NCI-H446 (cell line): ENCODE measurements at places on chromosomes 2 and 18.

GRCh38 chr2:11213090-11213638 lies 57.9 kb downstream of the SLC66A3 start:
- no peak for DNase-seq

- DNase-seq = no peak
Observed at GRCh38 chr2:163687217-163687616, 48.6 kb downstream of the FIGN start.

GRCh38 chr18:5601188-5601624 lies 57.4 kb upstream of the EPB41L3 start:
- DNase-seq = no peak

GRCh38 chr2:237290261-237290660 lies 123.7 kb downstream of the COL6A3 start:
- DNase-seq = no peak

GRCh38 chr2:74739129-74739528 lies 85.1 kb downstream of the SEMA4F start:
- DNase-seq = no peak

DNA sequence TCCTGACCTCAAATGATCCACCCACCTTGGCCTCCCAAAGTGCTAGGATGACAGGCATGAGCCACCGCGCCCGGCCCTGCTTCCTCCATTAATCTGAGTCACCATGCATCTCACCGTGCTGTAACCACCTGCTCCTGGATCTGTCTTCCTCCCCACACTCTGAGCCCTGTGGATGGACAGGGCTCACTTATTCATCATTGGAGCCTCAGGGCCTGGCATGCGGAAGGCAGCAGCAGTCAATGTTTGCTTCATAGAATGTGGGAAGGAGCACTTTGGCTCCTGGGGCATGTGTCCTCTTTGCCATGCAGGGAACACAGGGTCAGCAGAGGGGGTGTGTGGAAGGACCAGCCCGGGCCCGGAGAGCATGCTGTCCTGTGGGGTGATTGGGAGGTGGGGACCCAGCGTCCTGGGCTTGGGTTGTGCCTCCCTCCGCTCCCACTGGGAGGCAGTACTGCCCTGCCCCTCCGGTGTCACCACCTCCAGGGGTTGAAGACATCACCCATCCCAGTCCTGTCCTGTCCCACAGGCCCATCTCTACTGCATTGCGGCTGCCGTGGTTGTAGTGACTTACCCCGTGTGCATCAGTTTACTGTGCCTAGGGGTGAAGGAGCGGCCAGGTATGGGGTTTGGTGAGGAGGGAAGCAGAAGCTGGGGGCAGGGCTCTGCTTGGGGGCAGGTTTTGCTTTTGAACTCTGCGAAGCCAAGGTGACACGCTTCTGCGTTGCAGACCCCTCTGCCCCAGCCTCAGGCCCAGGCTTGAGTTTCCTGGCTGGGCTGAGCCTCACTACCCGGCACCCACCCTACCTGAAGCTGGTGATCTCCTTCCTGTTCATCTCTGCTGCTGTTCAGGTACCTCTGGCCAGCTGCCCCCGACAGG lies 11.5 kb downstream of the MFSD2B start:
- no peak for DNase-seq

DNA sequence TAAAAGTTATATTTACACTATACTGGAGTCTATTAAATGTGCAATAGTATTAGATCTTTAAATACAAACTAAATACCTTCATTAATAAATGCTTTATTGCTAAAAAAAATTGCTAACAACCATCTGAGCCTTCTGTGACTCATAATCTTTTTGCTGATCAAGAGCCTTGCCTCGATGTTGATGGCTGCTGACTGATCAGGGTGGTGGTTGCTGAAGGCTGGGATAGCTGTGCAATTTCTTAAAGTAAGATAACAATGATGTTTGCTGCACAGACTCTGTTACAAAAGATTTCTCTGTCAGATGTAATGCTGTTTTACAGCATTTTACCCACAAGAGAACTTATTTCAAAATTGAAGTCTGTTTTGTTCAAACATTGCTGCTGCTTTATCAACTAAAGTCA lies 421.4 kb upstream of the CYRIA start:
- DNase-seq = no peak

GRCh38 chr2:236691799-236692167 lies 122.2 kb downstream of the ACKR3 start:
- no peak for DNase-seq

- DNase-seq = peak; percentile 59
Observed at GRCh38 chr2:63023444-63023843, 27.2 kb upstream of the OTX1 start.

- DNase-seq = no peak
Observed at GRCh38 chr2:130754811-130755210, 529 bp upstream of the AMER3 start.

DNA sequence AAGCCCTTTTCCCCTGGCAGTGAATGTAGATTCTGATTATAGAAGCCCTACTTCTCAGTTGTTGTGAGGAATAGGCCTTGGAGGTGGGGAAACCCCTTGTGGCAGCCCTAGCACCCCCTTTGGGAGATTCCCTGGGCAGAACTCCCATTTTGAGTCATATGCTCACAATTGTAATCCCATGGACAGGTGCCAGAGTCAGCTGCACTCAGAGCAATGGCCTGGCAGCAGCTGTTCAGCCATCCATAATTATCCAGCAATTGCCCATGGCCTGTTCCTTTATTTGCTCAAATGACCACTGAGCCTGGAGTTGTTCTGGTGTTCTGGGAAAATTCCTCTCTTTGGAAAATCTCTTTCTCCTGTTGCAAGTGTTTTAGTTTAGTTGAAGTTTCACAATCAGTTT lies 71.7 kb downstream of the PTRHD1 start:
- peak; percentile 86 for DNase-seq

DNA sequence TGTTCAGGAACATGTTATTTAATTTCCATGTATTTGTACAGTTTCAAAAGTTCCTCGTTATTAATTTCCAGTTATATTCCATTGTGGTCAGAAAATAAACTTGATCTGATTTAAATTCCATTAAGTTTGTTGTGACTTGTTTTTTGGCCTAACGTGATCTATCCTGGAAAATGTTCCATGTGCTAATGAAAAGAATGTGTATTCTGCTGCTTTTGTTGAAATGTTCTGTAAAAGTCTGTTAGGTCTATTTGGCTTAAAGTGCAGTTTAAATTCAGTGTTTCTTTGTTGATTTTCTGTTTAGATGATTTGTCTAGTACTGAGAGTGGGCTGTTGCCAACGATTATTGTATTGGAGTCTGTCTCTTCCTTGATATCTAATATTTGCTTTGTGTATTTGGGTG lies 148.0 kb downstream of the UBR3 start:
- no peak for DNase-seq

DNA sequence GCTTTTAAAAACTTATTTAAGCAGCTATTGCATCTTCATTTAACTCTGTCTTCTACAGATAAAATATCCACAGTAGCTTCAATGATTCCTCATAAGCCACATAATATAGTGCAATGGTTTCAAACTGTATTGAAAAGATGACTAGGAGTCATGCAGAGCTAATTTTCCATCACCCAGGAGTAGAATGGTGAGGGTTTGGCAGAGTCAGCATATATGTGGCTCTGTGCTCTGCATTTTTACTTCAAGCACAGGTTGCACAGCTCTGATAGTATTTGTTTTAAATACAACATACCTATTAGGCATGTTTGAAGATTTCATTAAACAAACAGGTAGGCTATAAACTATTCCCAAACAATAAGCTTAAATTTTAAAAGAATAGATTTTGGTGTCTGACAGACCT lies 731.9 kb upstream of the VRK2 start:
- DNase-seq = no peak

- DNase-seq = no peak
Observed at GRCh38 chr18:69895066-69896047, 52.3 kb downstream of the CD226 start.

DNA sequence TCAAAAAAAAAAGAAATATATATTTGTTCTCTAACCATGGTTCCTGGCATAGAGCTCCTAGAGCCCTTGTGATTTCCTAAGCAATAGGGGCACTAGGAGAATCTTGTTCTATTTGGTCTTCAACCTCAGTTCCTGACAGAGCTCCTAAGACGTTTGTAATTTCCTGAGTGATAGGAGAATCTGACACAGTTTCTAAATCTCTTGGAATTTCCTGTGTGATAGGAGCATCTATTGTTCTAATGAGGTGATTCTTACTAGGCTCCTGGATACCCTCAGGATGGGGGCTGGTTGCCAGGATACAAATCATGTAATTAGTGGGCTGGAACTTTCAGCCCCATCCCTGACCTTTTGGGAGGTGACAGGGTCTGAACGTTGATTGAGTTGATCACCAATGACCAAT lies 245.8 kb downstream of the ZEB2 start:
- no peak for DNase-seq

- DNase-seq = no peak
Observed at GRCh38 chr2:118858485-118859156, 11.2 kb upstream of the EN1 start.

DNA sequence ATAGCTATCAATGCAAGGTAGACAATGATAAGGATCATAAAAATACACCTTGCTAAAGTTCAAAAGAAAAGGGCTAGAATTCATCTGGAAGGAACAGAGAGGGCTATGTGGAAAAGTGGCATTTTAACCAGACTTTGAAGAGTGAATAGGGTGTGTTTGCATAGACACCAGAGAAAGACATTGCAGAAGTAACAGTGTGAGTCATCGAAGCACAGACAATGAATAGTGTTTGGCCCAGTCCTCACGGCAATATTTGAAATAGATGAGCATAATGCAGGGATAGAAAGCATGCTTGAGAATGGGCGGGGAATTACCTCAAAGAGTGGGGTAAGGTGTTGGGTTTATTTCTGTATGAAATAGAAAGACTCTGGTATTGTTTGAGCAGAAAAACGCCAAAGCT lies 24.2 kb downstream of the MYT1L start:
- DNase-seq = no peak

GRCh38 chr2:5454051-5454390 lies 238.2 kb upstream of the SOX11 start:
- no peak for DNase-seq

GRCh38 chr2:105738658-105739241 lies 6.0 kb upstream of the NCK2 start:
- no peak for DNase-seq

- peak; percentile 81 for DNase-seq
Observed at GRCh38 chr2:237235383-237236095, 149.8 kb downstream of the COPS8 start.

DNA sequence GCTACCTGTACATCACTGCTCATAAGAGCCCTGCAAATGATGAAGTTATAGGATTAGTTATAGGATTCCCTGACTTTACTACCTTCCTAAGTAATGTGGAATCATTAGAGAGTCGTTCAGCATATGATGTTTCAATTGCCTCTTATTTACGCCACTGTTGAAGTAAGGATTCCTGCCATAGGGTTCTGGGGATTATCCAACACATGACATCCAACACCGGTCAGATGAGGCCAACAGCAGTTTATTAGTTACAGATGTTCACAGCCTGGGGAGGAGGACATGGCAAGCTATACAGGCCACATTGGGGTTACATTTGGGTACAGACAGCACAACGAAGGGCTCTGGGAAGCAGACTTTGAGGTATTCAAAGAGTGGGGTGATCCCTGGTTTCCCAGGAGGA lies 134.1 kb upstream of the MC4R start:
- DNase-seq = no peak

DNA sequence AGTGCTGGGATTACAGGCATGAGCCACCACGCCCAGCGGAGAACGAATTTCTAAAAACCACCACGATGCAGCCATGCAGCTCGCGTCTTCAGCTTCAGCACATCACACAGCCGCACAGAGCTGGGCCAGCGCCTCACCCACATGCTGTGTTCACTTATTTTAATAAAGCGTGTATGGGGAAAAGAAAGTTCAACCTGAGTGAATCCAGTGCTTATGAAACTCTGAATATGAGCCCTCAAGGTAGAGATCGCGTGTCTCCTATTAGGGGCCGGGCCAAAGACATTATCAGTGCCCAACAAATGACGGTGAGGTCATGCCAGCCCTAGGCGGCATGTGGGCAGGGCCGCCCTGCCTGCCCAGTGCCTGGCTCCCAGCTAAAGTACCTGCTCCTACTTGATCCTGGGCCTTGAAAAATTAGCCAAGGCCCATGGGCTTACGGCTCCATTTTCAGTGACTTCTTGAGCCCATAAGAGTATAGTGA lies 44.3 kb downstream of the SPRED2 start:
- DNase-seq = no peak

- peak; percentile 74 for DNase-seq
Observed at GRCh38 chr2:1976112-1976511, 231.8 kb upstream of the PXDN start.

- no peak for DNase-seq
Observed at GRCh38 chr18:43751203-43751602, 473.9 kb upstream of the SYT4 start.

DNA sequence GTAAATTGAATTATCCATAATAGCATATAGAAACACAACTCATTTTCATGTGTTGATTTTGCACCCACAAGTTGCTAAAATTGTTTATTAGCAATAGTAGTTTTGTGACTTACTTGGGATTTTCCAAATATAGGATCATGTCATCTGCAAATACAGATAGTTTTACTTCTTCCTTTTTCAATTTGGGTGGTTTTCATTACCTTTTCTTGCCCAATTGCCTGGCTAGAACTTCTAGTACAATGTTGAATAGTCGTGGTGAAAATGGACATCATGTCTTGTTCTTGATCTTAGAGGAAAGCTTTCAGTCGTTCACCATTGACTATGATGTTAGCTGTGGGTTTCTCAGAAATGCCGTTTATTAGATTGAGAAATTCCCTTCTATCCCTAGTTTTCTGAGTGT lies 60.2 kb upstream of the TCF7L1 start:
- DNase-seq = no peak

DNA sequence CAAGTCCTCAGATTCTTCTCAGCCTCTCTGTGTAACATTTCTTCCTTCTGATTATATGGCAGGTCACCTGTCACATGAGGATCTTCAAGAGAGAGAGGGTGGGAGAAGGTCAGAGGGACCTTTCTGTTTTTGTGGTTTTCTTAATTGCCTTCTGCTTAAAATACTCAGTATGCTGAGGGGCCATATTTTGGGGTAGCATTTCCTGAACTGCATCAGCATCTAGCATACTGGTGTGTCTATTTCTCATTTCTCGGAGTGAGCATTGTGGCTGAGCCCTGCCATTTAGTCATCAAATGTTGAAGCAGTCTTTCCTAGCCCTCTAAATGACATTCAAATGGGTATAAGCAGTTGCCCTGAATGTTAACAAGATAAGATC lies 162.7 kb downstream of the MYO3B start:
- DNase-seq = no peak

DNA sequence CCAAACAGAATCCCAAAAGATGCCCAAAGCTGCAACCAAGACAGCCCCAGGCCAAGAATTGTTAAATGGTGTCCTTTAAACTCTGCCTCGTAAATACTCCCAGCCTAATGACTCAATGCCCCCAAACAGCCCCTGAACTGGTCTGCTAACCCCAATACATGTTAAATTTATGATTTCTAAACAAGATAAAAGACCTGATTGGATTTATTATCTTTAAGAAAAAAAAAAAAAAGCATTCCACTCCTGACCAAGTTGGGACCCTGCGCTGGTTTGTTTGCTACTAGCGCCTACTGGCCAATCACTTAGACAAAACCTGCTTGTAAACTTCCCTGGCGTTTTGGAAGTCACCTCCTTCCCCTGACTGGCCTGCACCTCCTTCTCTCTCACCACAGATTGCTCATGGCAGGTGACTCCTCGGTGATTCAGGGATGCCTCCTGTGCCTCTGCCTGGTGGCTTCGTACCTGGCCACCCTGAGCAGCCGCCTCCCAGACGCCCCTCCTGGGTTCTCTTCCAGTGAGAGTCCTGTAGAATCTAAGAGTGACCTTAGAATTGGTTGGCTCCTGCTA lies 121.3 kb downstream of the BCL11A start:
- DNase-seq = no peak
